ENCODE measurements at places on chromosomes 4 and X.

GRCh38 chr4:174316546-174316945 lies 32.8 kb downstream of the CEP44 start:
- no peak for DNase-seq

DNA sequence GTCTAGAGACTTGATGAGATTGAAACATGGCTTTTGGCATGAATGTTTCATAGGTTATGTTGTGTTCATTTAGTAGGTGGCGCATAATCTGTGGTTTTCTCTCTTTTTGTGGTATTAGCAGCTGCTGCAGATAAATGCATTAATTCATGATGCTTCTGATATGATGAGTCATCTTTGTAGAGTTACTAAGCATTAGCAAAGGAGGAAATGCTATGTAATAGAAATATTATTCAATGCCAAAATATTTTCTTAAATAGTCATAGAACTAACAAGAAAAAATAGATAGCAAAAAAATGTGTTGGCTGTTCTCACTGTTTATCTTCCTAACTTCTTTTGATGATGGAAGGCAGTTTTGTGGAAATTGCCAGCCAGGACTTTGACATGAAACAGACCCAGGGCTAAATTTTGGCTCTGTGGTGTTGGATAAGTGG lies 3.6 kb downstream of the ZXDB start:
- no peak for DNase-seq

GRCh38 chr4:147808447-147808846 lies 76.6 kb downstream of the ARHGAP10 start:
- DNase-seq: no peak

DNA sequence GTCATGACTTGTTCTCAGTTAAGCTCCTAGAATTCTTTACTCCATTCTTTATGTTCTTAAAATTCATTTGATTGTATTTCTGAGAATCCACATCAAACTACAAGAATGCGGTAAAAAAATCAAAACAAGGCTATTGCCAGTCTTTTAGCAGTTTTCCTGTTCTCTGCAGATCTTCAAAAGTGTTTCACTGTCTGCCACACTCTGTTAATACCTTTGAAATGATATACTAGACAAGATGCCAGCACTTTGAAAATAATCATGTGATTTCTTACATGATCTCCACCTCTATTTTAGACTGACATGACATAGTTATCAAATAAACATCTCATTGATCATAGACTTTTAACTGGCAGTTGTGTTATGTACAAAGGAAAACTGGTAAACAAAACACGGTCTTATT lies 30.1 kb upstream of the GPRIN3 start:
- no peak for DNase-seq

- no peak for DNase-seq
Observed at GRCh38 chr4:101806914-101807313, 16.4 kb downstream of the BANK1 start.

- DNase-seq: no peak
Observed at GRCh38 chr4:120902925-120903324, 19.6 kb downstream of the PRDM5 start.

DNA sequence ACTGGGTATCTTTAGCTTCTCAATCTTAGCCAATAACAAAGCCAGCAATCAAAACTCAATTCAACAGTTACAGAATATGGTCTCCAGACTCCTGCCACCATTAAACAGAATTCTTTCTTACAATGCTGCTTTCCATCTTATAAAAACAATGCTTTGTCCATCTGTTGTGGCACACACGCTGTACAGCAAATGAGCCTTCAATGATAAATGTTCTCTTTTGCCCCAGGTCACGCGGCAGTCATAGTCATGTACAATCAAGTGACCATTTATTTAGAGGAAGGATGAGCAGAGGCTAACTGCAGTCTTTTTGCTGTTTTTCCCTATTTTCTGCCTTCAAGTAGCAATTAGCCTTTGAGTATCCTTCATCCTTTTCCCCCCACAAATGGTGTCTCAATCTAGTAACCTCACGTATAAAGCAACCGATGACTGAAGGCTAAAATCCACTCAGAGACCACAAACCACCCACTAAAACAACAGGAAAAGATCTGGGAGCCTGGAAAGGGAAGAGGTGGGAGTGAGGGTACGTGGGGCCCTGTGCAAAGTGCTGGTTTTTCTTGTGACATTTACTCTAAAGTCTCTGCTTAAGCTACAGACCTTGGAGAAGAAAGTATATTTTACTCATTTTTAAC lies 24.4 kb downstream of the TRIM2 start:
- DNase-seq: no peak

- DNase-seq: no peak
Observed at GRCh38 chrX:125998432-125998831, 167.7 kb downstream of the DCAF12L2 start.

GRCh38 chr4:76024065-76024464 lies 768 bp upstream of the CXCL10 start:
- no peak for DNase-seq

DNA sequence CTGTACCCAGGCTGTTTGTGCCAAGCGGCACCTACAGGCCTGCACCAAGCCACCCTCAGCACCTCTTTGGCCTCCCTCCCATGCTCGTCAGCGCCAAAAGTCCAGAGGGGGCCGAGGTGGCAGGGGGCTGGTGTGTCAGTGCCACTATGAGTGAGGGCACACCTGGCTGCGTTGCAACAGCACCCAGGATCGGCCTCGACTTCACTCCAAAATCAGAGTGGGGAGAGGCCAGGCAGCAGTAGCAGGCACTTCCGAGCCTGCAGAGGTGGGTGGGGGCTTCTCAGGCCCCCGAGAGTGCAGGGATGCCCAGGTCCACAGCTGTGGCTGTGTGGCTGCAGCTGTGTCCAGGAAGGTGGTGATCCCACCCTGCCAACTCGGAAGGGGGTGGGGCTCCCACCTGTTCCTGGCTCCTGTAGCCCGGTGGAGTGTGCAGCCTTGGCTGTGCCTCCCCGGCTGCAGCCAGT lies 58.5 kb downstream of the PPA2 start:
- no peak for DNase-seq

DNA sequence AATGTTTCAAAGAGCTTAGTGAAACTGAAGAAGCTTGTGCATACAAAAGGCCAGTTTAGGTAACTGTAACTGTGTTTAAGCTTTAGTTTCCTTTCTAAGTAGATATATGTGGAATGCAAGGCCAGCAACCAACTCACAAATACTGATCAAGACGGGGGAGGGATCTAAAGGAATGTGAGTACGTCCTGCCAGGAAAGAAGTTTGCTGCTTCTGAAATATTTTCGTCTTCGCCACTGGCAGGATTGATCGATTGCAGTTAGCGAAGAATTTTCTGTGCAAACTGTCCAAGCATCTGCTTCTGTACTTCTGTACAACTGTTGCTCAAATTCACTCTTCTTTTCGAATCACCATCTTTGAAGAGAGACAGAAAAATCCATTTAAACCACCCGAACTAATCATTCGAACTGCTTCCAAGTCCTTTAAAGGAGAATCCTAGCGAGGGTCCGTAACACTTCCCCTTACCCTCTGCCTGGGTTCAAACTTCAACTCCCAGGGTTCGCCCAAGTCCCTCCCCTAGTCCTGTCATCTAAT lies 373 bp upstream of the INTS6L start:
- no peak for DNase-seq

DNA sequence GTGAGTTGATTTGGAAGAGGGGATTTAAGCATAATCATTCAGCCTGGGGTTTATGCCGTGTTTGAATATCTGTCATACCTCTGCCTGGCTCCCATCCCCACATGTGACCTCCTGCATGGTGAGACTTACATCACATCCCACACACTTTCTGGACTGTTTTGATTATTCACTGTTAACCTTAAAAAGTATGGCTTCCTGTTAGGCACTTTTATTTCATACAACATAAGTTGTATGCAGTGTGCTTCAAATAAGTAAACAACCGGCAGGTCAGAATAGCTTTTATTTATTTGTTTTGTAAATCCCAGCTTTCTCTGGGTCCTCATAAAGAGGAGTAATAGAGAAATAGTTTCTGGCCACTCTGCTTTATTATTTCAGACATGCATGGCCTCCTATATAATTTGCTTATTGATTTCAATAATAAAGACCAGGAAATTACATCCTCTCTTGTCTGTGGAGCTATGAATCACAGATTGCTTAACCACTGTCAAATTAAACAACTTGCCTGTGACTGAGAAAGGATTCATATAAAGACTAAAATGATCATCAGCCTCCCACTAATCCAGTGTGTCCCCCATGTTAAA lies 376.8 kb upstream of the ZFP42 start:
- DNase-seq: no peak

- no peak for DNase-seq
Observed at GRCh38 chr4:185424905-185425646, 688 bp downstream of the UFSP2 start.

DNA sequence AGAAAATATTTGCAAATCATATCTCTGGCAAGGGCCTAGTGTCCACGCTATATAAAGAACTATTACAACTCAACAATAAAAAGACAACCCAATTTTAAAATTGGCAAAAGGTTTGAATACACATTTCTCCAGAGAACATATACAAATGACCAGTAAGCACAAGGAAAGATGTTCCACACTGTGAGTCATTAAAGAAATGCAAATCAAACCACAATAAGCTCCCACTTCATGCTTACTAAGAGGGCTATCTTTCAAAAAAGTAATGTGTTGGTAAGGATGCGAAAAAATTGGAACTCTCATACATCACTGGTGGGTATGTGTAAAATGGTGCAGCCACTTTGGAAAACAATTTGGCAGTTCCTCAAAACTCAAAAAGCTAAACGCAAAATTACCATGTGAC lies 884.0 kb upstream of the INTU start:
- DNase-seq: no peak

DNA sequence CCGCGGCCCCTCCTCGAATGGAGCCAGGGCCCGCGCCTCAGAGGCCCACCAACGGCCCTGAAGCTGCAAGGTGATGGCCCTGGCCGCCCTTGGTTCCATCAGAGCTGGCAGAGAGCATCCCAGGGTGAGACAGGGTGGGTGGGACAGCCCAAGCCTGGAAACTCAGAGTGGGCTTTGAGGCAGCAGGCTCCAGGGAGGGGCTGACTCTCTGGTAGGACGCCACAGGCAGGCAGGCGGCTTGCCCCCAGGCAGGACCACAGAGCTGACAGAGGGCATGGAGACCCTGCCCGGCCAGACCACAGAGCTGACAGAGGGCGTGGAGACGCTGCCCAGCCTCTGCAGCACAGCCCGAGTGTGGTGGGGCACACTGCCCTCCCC lies 4.8 kb downstream of the MYL5 start:
- no peak for DNase-seq

DNA sequence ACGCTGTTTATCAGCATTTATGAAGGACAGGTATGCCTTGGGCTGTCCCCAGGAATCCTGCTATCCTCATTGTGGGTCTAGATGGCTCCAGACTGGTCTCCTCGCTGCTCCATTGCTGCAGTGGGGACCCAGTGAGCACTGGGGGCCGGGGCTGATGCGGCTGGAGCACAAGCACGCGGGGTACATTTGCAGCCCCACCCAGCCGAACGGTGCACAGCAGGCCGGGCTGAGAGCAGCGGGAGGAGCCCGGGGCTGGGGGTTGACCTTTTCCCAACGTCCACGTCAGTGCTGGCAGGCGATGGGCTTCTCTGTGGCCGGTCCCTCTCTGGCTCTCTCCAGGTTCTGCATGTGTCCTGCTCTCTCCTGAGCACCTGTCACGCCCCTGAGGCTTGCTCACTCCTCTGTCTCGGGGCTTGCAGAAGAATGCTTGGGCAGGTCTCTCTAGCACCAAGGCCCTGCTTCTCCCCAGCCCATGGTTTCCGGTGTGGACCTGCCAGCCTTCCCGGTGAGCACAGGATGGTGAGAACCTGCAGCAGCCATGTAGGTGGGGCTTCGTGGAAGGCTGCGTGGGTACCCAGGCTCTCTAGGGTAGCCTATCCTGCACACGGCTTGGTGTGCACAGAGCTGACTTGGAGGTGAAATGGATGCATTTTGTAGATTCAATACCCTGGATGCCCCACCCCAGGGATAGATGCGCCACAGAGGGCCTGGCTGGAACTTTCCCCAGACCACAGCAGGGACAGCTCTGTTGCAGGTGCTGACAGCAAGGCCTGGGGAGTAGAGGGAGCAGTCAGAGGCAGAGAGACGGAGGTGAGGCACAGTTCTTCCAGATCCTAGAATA lies 89.1 kb upstream of the ADRA2C start:
- no peak for DNase-seq

DNA sequence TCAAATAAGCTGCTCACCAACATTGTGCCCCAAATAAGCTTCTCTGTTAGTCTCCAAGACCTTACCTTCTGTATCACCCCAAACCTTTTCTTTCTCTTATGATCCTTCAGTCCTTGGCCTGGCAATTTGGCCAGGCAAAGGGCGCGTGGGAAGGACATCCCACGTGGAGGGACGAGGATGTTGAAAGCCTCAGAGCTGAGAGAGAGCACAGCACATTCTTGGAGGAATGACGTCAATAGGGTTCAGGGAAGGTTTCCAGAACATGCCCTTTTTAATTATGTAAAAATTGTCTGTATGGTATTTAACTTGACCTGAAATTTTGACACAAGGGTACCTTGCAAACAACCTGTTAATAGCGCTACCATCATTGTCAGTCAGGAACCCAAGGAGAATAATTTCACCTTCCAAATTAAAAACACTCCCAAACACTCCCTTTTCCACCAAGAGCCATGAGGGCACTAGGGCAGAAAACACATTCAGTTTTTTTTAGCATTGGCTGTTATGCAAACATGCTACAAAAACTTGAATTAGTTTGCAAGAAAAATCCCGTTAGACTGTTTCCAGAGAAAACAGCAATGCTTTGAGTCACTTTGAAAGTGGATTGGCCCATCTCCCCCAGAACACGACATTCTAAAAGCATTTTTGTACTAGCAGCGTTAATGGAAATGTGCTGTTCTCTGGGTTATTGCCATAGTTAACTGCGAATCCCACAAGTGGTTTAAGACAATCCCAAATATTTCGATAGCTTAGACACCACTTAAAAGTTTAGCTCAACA lies 183.2 kb upstream of the PUDP start:
- no peak for DNase-seq

DNA sequence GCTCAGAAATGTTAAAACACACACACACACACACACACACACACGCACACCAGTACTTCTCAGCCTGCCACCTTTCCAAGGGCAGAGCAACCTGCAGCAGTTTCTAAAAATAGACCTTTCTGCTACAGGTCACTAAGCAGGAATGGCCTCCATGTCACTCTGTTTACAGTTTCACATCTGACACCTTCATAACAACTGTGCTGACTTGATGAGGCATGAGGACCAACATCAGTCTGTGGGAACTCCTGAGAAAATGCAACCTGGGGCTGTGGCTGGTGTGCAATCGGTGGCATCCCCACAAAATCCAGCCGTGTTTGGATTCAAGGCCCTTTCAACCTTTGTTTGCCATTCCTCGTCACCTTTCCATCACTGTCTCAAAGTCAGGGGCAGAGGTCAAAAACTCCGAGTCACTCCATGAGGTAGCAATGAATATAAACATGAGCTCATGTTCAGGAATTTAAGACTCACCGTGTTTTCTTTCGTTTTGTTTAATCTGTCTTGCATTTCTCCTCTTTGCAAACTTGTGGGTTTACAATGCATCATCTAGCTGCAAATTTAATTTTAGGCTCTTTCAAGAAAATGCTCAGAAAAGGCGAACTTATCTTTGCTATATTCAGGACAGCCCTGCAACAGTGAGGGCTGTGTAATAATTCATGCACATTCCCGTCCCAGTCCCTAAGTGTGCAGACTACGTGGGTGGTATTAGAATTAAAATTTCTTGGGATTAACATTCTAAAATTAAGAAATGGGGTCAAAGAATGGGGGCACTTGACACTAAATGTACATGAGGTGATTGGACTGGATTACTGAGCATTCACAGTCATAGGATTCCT lies 135.3 kb downstream of the SHROOM3 start:
- DNase-seq: no peak

- DNase-seq: no peak
Observed at GRCh38 chr4:54378461-54378860, 149.4 kb downstream of the PDGFRA start.
